ENCODE measurements at places on chromosomes 3 and 15.

DNA sequence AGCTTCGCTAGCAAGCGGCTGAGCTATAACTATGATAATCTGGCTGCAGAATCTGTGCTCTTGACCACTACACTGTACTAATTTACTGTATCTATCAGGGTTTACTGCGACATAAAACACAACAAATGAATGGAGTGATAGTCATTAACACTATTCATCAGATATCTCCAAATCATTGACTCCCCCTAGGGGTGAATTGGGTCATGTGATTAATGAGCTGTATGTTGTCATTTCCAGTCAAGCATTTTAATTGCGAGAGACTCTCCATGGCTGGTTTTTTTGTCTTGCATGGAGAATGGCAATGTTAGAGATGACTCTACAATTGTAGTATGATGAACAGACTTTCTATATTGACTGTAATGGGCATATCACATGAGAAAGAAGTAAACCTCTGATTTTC, 10.5 kb upstream of the TM4SF18 start:
- DNase-seq: no peak

GRCh38 chr3:170520996-170521395, 64.9 kb downstream of the SLC7A14 start:
- DNase-seq: no peak

DNA sequence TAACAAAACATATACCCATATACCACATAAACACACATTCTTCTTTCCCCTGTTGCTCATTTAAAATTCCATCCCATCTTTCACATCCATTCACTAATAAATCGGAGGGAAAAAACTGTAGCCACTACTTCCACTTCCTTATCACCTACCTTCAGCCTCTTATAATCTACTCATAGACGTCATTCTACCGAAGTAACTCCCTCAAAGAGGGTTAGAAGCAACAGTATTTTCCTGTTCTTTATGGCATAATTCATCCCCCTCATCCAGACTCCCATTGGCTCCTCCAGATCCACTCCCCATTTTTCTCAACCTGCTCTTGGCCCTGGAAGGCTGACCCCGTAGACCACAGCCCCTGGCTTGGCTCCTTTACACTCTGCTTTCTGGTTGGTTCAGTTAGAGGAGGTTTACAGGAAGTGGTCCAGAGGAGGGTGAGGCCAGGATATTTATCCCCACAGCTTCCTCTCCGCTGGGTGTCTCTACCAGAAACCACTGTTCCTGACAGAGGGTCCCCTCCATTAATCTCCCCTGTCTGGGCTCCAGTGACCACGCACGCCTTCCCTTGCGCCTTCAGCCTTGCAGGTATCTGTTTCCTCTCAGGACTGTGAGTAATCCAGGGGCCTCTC, 46.3 kb downstream of the FMN1 start:
- DNase-seq: no peak

DNA sequence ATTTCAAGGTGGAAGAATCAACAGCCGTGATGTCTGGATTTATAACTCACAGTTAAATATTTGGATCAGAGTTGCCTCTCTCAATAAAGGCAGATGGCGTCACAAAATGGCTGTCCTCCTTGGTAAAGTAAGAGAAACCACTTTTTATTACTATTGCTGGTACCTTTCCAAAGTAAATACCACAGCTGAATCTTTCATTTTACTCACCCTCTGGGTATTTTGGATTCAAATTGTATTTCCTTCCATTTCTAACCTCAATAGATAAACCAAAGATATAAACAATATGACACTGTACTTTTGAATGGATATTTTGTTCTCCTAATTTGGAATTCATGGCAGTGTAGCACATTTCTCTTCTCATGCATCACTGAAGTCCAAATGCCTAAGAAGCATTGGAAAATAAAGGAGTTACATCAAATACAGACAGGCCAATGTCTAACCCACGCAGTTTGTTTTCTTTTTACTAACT, 29.5 kb downstream of the KLHL24 start:
- no peak for DNase-seq

GRCh38 chr15:85623315-85624049, 171.2 kb downstream of the KLHL25 start:
- DNase-seq: no peak

- DNase-seq: no peak
Observed at GRCh38 chr3:71436337-71436736, 147.2 kb downstream of the FOXP1 start.

- no peak for DNase-seq
Observed at GRCh38 chr3:29764603-29765254, 483.9 kb downstream of the RBMS3 start.

DNA sequence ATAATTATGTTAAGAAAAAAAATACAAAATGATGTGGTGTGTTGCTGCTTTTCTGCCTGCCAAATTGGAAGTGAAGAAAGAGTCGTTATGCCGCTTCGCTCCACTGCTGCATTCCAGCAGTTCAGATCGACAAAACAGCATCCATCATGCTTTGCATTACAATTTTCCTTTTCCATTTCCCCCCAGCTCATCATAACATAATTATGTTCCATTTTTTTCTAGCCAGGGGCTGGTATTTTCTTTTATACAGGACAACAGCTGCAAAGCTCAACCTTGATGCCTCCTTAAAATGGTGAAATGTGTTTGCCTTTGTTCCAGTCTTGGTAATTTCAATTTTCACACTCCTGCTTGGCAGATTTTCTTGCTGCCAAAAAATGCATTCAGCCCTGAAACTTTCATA, 44.9 kb upstream of the KBTBD12 start:
- no peak for DNase-seq
